ENCODE measurements at places on chromosomes 12 and 14.

- H3K4me1 ChIP-seq: no peaks in the 10 kb centered on the region
- DNase-seq: no peak
Measured at GRCh38 chr14:52879958-52880357, 70.9 kb downstream of the FERMT2 start.

- no peaks in the 10 kb centered on the region for H3K27me3 ChIP-seq
- DNase-seq: no peak
- H3K4me1 ChIP-seq: no peaks in the 10 kb centered on the region
- H3K27ac ChIP-seq: no peak overlapping the region
- H3K4me3 ChIP-seq: no peak overlapping the region
- no peaks in the 10 kb centered on the region for H3K36me3 ChIP-seq
Measured at GRCh38 chr14:59240356-59240755, 51.9 kb downstream of the DAAM1 start.

GRCh38 chr12:98002887-98003493 lies 512.4 kb upstream of the TMPO start:
- H3K36me3 ChIP-seq: no peaks in the 10 kb centered on the region
- H3K4me1 ChIP-seq: no peaks in the 10 kb centered on the region
- H3K4me3 ChIP-seq: no peak overlapping the region

DNA sequence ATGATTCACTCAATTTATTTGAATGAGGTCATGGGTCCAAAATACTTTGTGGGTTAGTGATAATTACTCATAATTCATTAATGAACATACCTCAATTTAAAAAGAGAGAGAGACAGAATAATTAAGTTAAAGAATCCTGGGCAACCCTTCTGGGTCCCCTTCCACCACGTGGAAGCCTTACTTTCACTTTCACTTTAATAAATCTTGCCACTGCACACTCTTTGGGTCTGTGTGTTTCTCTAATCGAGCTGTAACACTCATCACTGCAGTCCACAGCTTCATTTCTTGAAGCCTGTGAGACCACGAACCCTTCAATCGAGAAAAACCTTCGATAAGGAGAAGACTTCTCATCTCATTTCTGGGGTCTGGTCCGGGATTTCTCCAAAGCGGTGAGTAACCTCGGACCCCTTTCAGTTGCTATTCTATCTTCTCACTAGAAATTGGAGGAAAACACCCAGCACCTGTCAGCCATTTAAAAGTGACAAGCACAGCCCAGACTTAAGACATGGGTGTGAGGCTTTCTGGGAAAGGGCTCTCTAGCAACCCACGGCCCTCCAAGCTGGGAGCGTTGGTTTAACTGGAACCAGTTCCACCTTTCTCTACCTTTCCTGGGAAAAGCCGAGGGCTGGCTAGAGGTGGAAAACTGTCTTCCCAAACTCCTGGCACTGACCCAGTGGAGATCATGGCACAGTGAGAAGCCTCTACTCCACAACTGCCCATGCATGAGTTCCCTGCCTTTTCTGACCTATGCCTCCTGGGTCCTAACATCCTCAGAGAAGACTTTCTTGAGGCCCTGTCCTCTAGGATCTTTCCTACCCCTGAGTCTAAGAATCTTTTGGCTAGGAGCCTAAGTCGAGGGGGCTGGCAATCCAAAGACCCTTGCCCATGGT lies 148.8 kb upstream of the ATF7IP start:
- peak overlapping the region; percentile 51 for H3K4me3 ChIP-seq
- no peak for DNase-seq
- no peak overlapping the region for H3K27ac ChIP-seq
- no peaks in the 10 kb centered on the region for H3K36me3 ChIP-seq

- peaks cover 65% of the 10 kb centered on the region for H3K36me3 ChIP-seq
- H3K4me1 ChIP-seq: no peaks in the 10 kb centered on the region
- no peaks in the 10 kb centered on the region for H3K27me3 ChIP-seq
- no peak for DNase-seq
- no peak overlapping the region for H3K27ac ChIP-seq
Measured at GRCh38 chr12:131783915-131784541, 44.2 kb upstream of the MMP17 start.

GRCh38 chr12:51907856-51908425 lies 637 bp downstream of the ACVRL1 start:
- no peak overlapping the region for H3K27ac ChIP-seq
- no peaks in the 10 kb centered on the region for H3K36me3 ChIP-seq
- H3K4me3 ChIP-seq: no peak overlapping the region
- no peak for DNase-seq
- peaks cover 2% of the 10 kb centered on the region for H3K4me1 ChIP-seq

- no peak for DNase-seq
- H3K4me3 ChIP-seq: no peak overlapping the region
- H3K36me3 ChIP-seq: no peaks in the 10 kb centered on the region
- H3K27ac ChIP-seq: no peak overlapping the region
- no peaks in the 10 kb centered on the region for H3K27me3 ChIP-seq
- no peaks in the 10 kb centered on the region for H3K4me1 ChIP-seq
Measured at GRCh38 chr12:77214136-77214535, 148.8 kb upstream of the E2F7 start.

DNA sequence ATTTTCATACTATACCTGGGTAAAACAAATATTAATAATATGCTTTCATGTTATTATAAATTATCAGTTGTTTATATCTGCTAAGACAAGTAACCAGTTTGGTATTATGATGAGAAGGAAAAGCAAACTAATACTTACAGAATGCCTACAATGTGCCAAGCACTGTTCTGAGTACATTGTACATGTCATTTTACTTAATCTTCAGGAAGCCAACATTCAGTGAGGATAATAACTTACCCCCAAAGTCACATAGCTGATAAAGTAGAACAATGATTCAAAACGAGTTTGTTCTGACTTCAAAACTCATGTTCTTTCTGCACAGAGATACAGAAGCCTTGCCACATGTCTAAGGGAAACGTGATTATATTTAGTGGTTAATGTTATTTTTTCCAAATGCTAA lies 89.0 kb upstream of the DIO2 start:
- H3K4me1 ChIP-seq: no peaks in the 10 kb centered on the region
- no peaks in the 10 kb centered on the region for H3K27me3 ChIP-seq
- no peak overlapping the region for H3K27ac ChIP-seq
- no peaks in the 10 kb centered on the region for H3K36me3 ChIP-seq

DNA sequence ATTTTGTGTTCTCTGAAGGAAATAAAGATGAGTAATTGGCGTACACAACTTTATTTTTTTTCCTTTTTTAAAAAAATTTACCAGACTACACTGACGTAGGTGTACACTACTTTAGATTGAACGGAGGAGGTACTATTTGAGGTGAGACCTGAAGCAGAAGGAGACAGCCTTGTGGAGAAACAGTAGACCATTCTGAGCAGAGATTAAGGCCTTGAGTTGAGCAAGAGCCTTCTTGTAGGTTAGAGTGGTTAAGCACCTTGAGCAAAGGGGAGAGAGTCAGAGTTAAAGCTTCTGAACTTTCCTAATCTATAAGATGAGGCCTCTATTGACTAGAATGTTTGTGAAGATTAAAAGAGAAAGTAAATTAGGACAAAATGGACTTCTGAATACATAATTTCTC lies 2.5 kb downstream of the LEMD3 start:
- no peak overlapping the region for H3K27ac ChIP-seq
- no peaks in the 10 kb centered on the region for H3K36me3 ChIP-seq
- peaks cover 36% of the 10 kb centered on the region for H3K4me1 ChIP-seq
- no peak overlapping the region for H3K4me3 ChIP-seq
- H3K27me3 ChIP-seq: no peaks in the 10 kb centered on the region
- no peak for DNase-seq

DNA sequence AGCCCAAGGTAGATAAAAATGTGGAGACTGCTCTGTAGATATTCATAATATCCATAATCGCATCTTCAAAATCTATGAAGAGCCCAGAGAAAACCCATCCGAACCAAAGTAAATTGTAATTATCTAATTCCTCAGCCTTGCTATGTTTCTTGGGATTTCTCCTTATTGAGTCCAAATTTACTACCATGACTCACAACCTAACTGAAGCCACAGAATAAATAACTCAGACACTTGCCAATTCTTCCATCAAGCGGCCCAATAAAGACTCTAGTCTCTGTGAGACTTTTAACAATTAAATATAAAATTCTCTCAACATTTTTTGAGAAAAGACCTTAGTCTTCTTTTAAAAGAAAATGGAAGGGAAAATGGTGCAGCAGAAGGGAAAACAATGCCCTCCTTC lies 409.8 kb downstream of the DAD1 start:
- no peaks in the 10 kb centered on the region for H3K4me1 ChIP-seq
- no peaks in the 10 kb centered on the region for H3K36me3 ChIP-seq
- no peak overlapping the region for H3K27ac ChIP-seq
- DNase-seq: no peak
- no peaks in the 10 kb centered on the region for H3K27me3 ChIP-seq

GRCh38 chr14:33848706-33849454 lies 102.0 kb downstream of the EGLN3 start:
- no peak for DNase-seq
- no peaks in the 10 kb centered on the region for H3K4me1 ChIP-seq
- H3K4me3 ChIP-seq: no peak overlapping the region
- no peaks in the 10 kb centered on the region for H3K36me3 ChIP-seq
- H3K27me3 ChIP-seq: no peaks in the 10 kb centered on the region

GRCh38 chr12:104520242-104520900 lies 63.6 kb downstream of the CHST11 start:
- H3K36me3 ChIP-seq: no peaks in the 10 kb centered on the region
- no peak overlapping the region for H3K27ac ChIP-seq
- no peak overlapping the region for H3K4me3 ChIP-seq
- no peak for DNase-seq

- H3K36me3 ChIP-seq: no peaks in the 10 kb centered on the region
- H3K4me3 ChIP-seq: no peak overlapping the region
- H3K27me3 ChIP-seq: no peaks in the 10 kb centered on the region
Measured at GRCh38 chr12:27769142-27769673, 10.8 kb upstream of the KLHL42 start.

- no peak overlapping the region for H3K4me3 ChIP-seq
- peaks cover 9% of the 10 kb centered on the region for H3K4me1 ChIP-seq
- peaks cover 11% of the 10 kb centered on the region for H3K27me3 ChIP-seq
- no peak for DNase-seq
- H3K27ac ChIP-seq: no peak overlapping the region
Measured at GRCh38 chr12:25960143-25960542, 1.7 kb downstream of the RASSF8 start.

DNA sequence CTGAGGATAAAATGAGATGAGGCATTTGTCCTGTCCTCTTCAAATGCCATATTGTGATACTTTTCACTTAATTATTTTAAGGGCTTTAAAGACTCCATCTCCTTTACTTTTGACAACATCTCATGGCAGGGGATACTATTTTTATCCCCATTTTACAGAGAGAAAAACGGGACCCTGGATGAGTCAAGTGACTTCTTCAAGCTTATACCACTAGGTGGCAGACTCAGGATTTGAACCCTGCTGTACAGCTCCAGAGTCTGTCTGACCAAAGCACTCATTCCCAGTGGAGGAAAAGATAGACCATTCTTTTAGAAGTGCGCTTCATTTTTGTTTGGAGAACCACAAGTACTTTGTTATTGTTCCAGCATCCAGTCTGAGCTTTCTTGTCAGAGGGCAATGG lies 1.7 kb upstream of the SMOC1 start:
- H3K4me3 ChIP-seq: no peak overlapping the region
- DNase-seq: no peak
- no peak overlapping the region for H3K27ac ChIP-seq
- H3K27me3 ChIP-seq: no peaks in the 10 kb centered on the region

- H3K4me3 ChIP-seq: no peak overlapping the region
- H3K4me1 ChIP-seq: no peaks in the 10 kb centered on the region
- H3K36me3 ChIP-seq: no peaks in the 10 kb centered on the region
Measured at GRCh38 chr12:3550839-3551238, 59.8 kb downstream of the PRMT8 start.

- no peak overlapping the region for H3K4me3 ChIP-seq
- no peaks in the 10 kb centered on the region for H3K36me3 ChIP-seq
- no peak for DNase-seq
- peaks cover 3% of the 10 kb centered on the region for H3K27me3 ChIP-seq
- no peak overlapping the region for H3K27ac ChIP-seq
- peaks cover 3% of the 10 kb centered on the region for H3K4me1 ChIP-seq
Measured at GRCh38 chr14:67429510-67430205, 17.7 kb upstream of the PLEK2 start.

GRCh38 chr12:5628501-5628900 lies 196.6 kb downstream of the NTF3 start:
- H3K4me1 ChIP-seq: no peaks in the 10 kb centered on the region
- H3K4me3 ChIP-seq: no peak overlapping the region
- H3K36me3 ChIP-seq: no peaks in the 10 kb centered on the region
- H3K27me3 ChIP-seq: peaks cover 3% of the 10 kb centered on the region
- no peak for DNase-seq

DNA sequence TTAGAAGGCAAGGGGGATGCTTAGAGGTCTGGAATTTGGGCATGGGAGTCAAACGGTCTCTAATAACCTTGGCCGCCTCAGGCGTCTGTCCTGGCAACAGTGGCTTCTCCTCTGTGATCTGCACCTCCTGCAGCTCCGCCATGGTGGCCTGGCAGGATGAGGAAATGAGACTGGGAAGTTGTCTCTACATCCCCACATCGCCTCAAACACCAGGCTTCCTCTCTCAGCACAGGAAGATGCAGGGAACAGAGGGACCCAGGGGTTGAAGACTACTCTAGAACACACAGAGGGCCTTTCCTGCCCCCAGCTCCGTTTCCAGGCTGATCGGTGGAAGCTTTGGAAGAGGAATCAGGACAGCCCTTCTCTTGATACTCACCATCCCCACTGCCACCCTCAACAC lies 1.7 kb downstream of the NDRG2 start:
- DNase-seq: no peak
- no peak overlapping the region for H3K4me3 ChIP-seq
- peaks cover 18% of the 10 kb centered on the region for H3K4me1 ChIP-seq

DNA sequence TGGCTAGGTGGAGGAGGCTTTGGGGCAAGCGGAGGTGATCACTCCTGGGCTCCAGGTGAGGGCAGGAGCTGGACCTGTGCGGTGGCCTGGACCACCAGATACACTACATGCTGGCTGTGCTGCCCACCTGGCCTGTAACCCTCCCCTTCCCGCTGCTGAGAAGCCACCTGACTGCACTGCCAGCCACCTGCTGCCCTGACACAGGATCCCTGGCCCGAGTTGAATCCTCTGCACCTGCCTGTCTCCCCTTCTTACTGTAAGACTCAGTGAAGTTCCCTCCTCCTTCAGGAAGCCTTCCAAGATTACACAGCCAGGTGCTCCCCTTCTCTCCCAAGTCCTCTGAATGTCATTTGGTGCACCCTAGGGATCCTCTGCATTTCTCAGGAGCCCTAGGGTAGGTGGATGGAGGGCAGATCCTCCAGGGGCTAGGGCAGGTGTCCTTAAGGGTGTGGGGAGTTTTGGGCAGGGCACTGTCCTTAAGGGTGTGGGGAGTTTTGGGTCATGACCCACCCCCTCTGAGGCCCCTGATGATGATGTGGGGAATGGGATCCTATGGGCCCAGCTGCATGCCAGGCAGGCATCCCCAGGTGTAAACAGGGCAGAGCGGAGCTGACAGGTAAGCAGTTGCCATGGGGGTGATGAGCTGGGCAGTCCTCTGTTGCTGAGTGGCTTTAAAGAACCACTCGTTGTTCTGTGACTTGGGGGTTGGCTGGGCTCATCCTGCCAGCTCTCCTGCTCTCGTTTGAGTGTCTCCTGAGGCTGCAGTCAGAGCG lies 6.7 kb upstream of the MTA1 start:
- H3K27ac ChIP-seq: no peak overlapping the region
- H3K36me3 ChIP-seq: no peaks in the 10 kb centered on the region
- peaks cover 9% of the 10 kb centered on the region for H3K4me1 ChIP-seq
- no peak overlapping the region for H3K4me3 ChIP-seq

- H3K4me1 ChIP-seq: no peaks in the 10 kb centered on the region
- H3K27ac ChIP-seq: no peak overlapping the region
Measured at GRCh38 chr12:113170926-113171325, 14.4 kb downstream of the DDX54 start.

GRCh38 chr12:10725003-10725402 lies 1.9 kb upstream of the YBX3 start:
- no peak overlapping the region for H3K27ac ChIP-seq
- H3K27me3 ChIP-seq: peaks cover 26% of the 10 kb centered on the region
- peaks cover 10% of the 10 kb centered on the region for H3K4me1 ChIP-seq
- no peaks in the 10 kb centered on the region for H3K36me3 ChIP-seq
- no peak for DNase-seq

Data from effector memory CD4-positive, alpha-beta T cell (primary cell).